CD4-positive, alpha-beta T cell treated with Interleukin-21 for 1 hour (primary cell): ENCODE measurements at places on chromosomes 16 and 17.

- DNase-seq = peak; percentile 14
These were observed 2.0 kb upstream of the CD300H start for GRCh38 chr17:74569020-74570003.

DNA sequence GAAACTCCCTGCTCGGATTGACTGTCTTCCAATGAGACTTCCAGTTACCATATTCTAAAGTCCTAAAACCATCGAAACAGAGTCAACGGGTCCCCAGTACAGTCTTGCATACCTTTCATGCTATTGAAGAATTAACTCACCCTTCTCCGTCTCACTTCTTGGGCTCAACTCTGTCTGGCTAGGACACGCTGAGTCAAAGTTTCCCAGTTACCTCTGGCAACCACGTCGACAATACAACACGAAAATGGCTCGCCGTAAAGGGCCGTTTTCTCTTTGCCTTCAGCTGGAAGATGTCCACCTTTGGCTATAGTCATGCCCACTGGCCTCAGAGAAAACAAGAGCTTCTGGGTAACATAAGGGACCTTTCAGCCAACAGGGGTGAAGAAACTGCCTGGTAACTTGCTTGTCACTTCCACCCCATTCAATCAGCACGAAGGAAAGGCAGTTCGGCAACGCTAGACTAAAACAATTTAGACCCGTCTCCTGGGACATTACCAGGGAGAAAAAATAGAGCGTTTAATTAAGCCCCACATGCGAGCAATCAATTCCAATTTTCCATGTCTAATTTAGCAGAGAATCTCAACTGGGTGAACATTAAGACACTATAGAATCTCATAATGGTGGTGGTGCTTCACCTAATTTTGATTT is 21.5 kb downstream of the KCNG4 start:
- no peak for DNase-seq

DNA sequence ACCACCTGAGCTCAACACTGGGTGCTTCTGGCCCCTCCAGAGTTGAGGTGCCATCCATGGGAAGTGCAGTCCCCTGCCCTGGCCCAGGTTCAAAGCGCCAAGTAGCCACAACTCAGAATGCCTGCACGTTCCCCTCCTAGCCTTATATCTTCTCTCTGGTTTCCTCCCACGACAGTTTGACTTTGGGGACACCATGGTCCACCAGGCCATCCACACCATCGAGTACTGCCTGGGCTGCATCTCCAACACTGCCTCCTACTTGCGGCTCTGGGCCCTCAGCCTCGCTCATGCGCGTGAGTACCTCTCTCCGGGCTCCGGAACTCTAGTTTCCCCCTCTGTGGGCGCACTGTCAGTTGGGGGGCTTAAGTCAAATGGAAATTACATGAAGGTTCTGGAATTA is 22.4 kb upstream of the NAGLU start:
- no peak for DNase-seq

GRCh38 chr16:54506214-54506580 is 219.6 kb upstream of the IRX3 start:
- DNase-seq = no peak

GRCh38 chr17:66191593-66192377 is at the start of gene CEP112:
TSS of gene CEP112 (minus strand) at chr17:66192133.
- DNase-seq = peak; percentile 93

GRCh38 chr16:56246051-56246817 is 54.9 kb downstream of the GNAO1 start:
- no peak for DNase-seq

DNA sequence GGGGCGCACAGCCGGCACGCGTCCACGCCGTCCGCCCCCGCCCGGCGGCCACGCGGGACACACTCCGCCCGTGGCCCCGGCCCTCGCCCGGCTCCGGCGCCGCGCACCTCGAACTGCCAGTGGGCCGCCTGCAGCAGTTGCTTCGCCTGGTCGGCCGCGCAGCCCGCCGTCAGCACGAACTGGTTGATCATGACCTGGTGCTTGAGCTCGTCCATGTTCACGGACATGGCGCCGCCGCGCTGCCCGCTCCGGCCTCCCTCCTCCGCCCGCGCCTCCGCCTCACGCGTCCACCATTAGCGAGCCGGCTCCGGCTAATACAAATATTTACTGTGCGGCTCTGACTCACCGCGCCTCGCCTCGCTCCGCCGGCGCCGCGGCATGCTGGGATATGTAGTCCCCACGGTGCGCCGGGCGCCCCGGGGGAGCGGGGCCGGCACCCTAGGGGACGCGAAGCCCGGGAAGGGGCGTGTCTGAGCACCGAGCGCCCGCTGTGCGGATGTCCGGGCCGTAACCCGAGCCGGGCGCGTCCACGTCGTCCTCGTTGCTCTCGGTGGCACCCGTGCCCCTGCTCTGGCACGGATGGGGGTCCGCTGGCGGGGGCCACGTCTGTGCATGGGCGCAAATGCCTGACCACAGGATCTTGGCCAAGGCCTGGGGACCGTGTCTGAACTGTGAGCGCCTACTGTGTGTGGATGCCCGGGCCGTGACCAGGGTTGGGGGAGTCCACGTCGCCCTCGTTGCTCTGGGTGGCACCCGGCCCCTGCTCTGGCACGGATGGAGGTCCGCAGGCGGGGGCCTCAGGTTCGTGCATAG is at the start of gene UBALD1:
TSS of gene UBALD1 (minus strand) at position 318 of the 813 bp plus-strand sequence. CDS start at position 227, 91 bp downstream.
- peak; percentile 84 for DNase-seq

DNA sequence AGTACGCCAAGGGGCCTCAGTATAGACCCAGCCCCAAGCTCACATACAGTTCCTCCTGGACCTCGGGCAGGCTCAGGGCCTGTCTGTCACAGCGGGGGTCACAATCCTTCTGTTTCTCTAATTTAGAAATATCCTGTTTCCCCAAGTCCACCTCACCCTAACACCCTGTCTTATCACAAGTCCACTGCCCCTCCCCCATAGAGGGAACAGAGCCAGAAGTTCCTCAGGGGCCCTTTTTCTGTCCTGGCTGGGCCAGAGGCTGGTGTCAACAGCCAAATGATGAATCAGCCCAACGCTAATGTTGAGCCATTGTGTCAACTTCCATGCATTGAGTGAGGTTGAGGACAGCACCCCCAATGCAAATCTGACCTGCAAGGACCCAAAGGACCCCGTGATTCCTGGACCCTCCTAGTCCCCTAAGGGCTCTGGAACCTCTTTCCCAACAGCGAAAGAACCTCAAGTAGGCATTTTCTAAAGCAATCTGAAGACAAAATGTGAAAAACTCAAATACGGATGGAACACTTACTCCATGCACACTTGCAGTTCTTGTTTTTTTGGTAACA is 58.6 kb downstream of the PECAM1 start:
- no peak for DNase-seq

DNA sequence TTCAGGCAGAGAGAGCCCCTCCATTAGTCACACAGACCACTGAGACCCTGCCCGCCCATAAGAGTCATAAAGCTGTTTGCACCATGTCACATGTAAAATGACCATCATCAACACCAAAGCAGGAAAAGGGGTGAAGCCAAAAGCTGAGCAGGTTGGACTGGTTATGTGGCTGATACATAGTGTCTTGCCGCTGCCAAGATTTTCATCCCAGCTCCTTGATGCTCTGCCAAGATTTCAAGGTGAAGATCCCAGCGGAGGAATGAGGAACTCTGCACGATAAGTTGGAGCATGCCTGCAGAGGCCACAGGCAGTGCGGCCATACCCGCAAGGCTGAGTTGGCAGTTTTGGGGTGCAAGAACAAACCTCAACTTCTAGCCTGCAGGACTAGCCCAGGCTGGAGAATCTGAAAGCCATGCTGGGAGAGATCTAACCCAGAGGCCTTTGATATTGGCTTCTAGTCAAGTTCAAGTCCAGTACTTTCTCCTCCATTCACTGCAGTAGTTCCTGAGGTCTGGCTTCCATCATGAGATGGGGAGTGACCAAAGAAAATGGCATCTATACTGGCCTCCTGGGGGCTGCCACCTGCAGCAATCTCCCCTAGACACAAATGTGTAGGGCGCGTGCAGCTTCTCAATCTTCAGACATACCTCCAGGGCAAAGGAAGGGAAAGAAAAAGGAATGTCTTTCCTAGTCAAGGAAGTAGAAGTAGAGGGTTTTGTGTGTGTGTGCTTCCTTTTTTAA is 79.7 kb upstream of the NOL11 start:
- DNase-seq = no peak

- DNase-seq = no peak
These were observed 6.9 kb upstream of the CHMP6 start for GRCh38 chr17:80984749-80985148.

GRCh38 chr17:46853896-46854444 is 2.6 kb downstream of the WNT9B start:
- DNase-seq = no peak

DNA sequence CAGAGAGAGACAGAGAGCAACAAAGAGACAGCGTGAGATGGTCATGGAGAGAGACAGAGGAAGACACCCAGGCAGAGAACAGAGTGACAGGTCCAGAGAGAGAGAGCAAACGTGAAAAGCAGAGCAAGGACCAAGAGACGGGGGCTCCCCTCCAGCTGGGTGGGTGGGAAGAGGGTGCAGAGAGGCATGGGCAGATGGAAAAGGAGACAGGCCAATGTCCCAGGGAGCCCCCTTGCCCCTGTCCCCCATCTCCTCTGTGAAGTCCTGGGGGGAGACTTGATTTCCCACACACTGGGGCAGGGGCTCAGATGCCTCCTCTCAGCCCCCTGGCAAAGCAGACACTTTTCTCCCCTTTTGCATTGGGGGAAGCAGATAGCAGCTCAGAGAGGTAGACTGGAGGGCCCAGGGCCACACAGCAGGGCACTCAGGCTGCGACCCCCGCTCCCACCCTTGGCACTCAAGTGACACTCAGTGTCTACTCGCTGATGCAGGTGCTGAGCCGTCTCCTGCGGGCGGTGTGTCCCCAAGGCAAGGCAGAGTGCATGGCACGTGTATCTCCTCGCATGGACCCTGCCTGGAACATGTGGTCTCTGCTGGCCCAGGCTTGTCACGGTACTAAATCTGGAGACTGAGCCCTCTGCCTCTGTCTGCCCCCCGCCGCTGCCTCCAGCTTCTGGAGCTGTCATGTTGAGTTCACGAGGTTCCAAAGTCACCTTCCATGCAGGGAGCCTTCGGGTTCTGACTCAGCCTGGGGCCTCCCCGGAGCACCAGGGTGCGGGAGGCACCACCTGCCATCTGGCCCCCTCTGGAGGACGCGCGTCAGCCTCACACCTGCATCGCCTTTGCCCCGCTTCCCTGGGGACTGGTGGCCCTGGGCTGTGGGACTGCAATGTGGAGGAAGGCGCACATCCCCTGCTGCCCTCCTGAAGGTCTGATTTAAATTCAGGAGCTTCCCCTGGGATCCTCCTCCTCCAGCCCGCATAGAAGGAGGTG is 215.9 kb upstream of the GSE1 start:
- no peak for DNase-seq

GRCh38 chr16:4391631-4392381 is 20.2 kb downstream of the VASN start:
- no peak for DNase-seq

DNA sequence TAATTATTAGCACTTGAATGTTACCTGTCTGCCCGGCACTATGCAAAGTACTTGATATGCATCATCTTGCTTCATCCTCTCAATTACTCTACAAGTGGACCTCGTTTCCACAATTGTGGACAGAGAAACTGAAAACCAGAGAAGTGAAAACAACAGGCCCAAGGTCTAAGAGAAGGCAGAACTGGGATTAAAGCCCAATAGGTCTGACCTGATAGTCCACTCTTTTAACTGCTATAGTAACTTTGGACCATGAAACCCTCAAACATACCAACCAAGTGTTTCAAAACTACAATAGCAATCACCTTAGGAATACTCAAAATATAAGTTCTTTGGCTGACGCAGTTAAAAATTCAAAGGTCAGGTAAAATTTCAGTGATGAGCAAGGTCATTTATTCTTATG is 7.3 kb downstream of the STAT3 start:
- DNase-seq = no peak

DNA sequence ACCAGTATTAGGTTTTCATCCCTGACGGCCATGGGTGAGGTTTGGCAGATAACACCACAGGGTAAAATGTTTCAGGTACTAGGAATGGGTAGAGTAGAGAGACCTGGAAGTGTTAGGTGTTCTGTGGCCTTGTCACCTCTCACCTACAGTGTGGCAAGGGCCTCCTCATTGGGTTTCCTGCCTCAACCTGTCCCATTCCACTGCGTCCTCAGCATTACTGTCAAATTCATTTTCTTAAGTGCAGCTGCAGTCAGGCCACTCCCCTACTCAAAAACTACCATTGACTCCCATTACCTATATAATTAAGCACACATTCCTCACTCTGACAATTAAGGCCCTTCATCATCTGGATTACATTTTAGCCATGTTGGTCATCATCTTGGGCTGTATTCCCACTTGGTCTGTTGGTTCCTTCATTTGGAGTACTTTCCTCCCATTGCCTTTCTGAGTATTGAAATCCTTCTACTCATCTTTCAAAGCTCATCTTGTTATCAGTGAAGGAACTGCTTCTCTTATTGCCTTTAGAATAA is 64.5 kb downstream of the NUP88 start:
- DNase-seq = no peak

- DNase-seq = no peak
These were observed 2335.5 kb downstream of the TP53TG3F start for GRCh38 chr16:35794896-35795295.

DNA sequence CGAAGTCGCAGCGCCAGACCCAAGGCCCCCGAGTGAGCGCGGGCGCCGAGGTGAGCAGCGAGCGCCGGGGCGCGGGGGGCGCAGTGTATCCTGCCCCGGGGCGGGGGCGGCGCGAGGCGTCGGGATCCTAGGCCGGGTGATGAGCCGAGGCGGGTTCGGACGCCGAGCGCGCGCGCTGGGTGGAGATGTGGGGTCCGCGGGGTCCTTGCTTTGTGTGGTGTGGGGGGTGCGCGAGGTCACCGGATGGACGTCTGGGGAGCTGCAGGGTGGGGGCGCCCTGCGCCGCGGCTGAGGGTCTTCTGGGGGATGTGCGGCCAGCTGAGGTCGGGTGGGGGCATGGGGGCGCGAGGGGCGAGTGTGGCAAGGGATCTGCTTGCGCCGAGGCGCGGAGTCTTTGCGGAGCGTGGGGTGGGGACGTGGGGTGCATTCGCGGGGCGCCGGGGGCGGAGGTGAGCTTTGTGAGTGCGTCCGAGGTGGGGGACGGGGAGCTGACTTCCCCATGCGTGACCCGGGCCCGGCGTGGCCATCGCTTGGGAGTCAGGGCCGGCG is 560 bp downstream of the RAI1 start:
- peak; percentile 18 for DNase-seq

DNA sequence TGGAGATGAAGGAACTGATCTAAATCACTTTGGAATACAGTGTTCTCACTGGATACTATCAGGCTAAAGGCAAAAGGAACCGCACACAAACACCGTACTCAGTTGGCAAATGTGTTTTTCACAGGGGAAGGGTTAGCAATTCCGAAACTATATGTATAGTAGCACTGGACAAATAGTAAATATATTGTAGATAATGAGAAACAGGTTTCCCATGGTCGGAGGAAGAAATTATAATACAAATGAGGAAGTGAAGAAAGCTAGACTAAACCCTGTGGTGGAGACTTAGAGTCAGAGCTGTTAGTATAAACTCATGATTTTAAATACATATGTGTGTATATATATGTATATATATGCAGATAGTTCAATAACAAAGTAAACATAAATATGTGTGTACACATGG is 414.1 kb upstream of the SALL1 start:
- no peak for DNase-seq

- DNase-seq = no peak
These were observed 27.2 kb upstream of the ASGR2 start for GRCh38 chr17:7141824-7142223.

GRCh38 chr17:41810659-41811548 is 845 bp downstream of the P3H4 start:
- no peak for DNase-seq
